ENCODE measurements at places on chromosomes 7 and 10.
A peak's percentile ranks its signal among the peaks of the same experiment; 100 is the strongest.

DNA sequence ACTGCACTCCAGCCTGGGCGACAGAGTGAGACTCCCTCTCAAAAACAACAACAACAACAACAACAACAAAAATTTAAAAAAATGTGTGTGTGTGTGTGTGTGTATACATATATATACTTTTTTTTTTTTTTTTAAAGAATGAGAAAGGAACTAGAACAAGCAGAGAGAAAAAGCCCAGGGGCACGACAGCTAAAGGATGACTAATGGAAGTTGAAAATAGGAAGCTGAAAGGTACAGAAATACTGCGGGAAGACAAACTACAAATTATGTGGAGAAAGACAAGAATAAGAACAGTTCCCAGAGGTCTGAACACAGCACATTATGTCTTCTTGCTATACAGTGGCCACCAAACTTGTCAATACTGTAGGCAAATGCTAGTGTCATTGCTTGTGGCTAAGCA lies 141.9 kb upstream of the PRSS1 start:
- no peak for DNase-seq

DNA sequence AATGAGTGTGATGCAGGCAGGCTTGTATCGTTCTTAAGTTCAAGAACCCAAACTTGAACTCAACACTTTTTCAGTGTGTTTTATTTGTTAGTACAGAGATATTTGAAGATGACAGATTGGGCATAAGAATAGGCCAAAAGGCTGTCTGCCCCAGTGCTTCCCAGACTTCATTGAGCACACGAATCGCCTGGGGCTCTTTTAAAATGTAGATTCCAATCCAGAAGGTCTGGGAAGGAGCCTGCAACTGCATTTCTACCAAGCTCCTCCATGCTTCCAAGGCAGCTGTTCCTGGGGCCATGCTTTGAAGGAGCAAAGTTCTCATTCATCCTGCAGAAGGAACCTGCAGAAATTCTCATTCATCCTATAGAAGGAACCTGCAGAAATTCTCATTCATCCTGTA lies 114.5 kb upstream of the INSYN2A start:
- no peak for DNase-seq

DNA sequence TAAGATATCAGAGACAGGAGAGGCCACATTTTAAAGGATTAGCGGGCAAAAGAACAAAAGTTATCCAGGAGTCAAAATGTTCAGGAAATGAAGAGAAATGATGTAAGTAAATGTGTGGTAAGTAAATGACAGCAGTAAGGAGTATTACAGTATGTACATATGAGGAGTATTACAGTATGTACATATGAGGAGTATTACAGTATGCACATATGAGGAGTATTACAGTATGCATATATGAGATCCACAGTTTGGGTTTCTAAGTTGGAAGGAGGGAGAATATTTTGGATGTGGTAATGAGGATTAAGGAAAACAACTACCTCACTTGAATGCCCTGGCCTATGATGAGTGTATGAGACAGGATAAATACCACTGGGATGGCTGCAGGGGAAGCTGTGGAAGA lies 192.4 kb upstream of the DGKB start:
- DNase-seq: no peak

GRCh38 chr7:13821152-13821787 lies 168.2 kb downstream of the ETV1 start:
- no peak for DNase-seq

- no peak for DNase-seq
Observed at GRCh38 chr7:42217548-42217947, 19.5 kb downstream of the GLI3 start.

DNA sequence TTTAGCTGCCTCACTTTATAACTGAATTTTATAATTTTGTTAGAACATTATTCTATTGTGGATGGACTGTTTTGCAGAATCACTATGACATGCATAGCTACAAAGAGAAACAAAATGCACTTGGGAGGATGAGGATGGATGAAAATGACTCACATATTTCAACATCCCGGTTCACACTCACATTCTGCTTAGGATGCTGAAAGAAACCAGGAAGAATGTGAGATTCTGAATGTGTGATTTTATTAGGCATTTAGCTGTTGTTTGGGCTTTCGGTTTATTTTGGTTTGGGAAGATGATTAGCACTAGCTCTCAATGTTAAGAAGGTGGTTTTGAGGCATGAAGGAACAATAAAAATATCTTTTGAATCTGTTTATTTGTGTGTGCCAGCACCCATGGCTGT lies 235.5 kb downstream of the SEMA3E start:
- DNase-seq: no peak

GRCh38 chr10:12791728-12792127 lies 209.8 kb downstream of the CCDC3 start:
- DNase-seq: no peak

DNA sequence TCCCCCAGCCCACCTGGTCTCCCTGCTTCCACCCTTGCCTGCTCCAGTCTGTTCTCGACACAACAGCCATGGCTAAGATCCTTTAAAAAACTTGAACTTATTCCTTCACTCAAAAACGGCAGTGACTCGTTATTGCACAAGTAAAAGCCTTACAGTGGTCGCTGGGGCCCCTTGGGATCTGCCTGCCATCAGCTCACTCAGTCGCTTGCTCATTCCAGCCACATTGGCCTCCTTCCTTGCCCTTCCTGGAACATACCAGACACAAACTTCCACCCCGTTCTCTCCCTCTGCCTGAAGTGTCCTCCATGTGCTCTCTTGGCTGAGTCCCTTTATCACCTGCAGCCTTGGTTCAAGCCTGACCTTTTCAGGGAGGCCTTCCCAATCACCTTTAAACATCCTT lies 4.7 kb downstream of the CCNY start:
- no peak for DNase-seq

- DNase-seq: no peak
Observed at GRCh38 chr7:15219758-15220157, 317.2 kb upstream of the DGKB start.

DNA sequence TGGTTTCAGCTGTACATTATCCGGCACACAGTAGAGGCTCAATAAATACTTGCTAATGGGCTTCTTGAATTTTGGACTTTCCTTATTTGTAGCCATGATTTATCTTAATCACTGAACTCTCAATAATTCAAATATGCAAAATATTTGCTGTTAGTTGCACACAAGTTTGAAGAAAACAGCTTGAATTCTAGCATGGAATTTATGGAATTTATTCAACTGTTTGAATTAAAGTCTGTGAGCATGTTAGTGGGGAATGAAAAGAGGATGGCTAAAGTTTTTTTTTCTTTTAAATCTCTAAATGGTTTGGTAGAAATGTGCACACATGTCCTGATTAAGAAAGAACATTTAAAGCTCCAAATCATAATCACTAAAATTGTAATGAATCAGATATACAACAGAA lies 42.5 kb downstream of the SIRT1 start:
- no peak for DNase-seq

DNA sequence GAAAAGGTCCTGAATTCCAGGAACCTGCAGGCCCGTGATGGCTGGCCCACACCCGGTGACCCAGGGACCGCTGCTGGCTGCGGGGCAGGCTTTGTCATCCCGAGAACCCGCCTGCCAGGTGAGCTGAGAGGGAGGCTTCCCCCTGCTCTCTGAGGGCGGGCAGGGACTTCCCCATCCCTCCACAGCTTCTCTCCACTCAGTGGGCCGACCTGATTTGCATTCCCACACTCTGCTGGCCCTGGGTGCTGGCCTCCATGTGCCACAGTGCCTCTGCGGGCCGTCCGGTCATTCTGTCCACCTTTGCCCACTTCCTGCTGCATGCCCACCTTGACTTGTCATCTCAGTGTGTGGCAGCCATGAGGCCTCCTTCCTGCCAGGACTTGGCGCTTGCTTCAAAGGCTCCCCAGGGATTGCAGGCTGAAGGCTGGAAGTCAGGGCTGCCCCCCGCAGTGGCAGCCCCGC lies 35.3 kb downstream of the PALD1 start:
- no peak for DNase-seq

- no peak for DNase-seq
Observed at GRCh38 chr7:21450076-21450475, 22.2 kb downstream of the SP4 start.

DNA sequence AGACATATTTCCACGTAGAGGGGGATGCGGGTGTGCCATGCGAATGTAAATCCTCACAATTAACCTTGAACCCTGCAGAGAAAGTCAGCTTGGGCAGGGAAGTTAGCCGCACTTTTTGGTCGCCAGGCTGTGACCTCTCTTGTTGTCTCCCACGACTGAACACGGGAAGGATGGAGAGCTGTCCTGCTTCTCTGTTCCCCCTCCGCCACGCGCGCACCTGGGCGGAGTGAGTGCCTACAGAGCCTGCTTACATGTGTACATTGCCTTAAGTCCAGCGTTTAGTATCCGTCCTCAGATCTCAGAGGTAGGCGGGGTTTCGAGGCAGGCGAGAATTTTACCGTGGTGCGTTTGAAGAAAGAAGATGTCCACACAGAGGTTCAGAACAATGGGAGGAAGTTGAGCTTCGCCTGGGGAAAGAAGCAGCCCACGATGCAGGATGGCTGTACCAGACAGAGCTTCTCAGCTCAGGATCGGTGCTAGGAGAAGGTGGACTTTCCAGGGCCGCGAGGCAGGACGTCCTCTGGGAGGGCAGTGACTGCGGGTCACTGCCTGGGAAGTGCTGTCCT lies 482 bp upstream of the ERCC6 start:
- no peak for DNase-seq

DNA sequence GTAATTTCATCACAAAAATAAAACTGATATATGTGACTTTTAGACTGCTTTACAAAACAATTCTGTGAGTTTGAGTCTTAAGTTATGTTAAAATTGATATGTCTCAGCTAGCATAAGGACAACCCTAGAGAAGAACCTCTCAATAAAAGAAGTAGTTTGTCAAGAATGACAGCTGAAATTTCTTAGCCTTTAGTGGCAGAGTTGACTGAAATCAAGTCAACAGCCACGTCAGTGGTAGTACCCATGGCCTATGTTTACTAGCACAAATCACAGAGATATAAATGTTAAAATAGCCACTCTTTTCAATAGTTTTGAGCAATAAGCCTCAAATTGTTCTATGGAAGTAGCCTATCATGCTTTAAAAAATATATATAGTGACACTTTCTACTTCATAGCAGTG lies 138.9 kb upstream of the FERD3L start:
- DNase-seq: no peak

- no peak for DNase-seq
Observed at GRCh38 chr7:14414274-14414986, 425.0 kb upstream of the ETV1 start.

GRCh38 chr7:2019461-2019710 lies 213.4 kb downstream of the MAD1L1 start:
- DNase-seq: no peak

DNA sequence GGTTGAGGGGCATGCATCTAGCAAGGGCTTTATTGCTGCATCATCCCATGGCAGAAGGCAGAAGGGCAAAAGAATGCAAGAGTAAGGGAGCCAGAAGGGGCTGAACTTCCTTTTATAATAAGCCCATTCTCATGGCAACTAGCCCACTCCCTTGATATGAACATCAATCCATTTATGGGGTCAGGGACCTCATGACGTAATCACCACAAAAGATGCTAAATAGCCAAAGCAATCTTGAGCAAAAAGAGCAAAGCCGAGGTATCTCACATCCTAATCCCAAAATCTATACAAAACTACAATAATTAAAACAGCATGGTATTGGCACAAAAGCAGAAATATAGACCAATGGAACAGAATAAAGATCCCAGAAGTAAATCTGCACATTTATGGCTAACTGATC lies 499.9 kb downstream of the ATRNL1 start:
- DNase-seq: no peak

GRCh38 chr7:105675934-105676371 lies 94.7 kb upstream of the EFCAB10 start:
- DNase-seq: peak; percentile 55

DNA sequence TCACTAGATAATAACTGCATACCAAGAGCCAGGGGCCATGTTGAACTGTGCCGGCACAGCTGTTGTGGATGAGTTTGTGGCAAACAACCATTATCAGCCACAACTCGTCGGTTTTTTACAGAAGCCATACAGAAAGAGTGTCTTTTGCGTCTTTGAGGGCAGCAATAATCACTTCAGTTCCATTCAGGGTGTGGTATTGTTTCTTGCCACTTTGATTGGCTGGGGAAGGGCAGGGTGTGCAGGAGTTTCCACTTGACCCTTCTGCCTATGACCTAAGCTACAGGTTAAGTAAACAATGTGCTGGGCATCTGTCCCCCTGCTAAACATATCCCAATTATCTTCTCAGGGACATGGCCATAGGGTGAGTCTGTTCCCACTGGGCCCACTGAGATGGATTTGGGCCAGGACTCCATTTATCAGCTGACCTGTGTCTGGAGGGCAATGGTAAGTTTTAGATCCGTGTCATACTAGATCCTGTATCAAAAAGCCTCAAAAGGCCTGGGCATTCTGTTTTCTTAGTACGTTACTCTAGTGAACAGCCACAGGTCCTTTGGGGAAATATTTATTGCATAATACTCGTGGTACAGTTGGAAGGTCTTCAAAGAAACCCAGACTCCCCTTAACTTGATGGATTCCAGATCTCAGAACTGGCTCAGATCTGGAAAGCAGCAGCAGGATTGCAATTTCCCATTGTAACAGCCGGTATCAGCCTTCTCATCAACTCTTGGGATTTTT lies 15.9 kb downstream of the ZNF3 start:
- DNase-seq: no peak

- DNase-seq: no peak
Observed at GRCh38 chr7:33109758-33110238, 594 bp upstream of the RP9 start.

DNA sequence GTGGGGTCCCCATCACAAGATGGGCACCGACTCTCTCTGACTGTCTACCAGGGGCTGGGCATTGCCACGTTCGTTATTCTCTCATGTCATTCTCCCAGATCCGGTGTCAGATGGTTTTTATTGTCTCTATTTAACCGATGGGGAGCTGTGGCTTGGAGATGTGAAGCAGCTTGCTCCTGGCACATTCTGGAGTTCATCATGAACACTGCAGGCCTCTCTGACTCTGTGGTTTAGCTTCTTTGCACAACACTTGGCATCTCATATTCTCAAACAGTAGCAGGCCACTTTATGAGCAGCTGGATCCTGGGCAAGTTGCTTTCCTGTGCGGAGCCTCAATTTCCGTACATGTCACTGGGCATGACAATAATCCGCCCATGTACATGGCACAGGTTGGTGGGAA lies 119.9 kb downstream of the LRRC18 start:
- no peak for DNase-seq
